NCI-H1092 treated with DMSO at 0.1 percent for 48 hours (cell line): ENCODE measurements at places on chromosomes 5 and 9.

DNA sequence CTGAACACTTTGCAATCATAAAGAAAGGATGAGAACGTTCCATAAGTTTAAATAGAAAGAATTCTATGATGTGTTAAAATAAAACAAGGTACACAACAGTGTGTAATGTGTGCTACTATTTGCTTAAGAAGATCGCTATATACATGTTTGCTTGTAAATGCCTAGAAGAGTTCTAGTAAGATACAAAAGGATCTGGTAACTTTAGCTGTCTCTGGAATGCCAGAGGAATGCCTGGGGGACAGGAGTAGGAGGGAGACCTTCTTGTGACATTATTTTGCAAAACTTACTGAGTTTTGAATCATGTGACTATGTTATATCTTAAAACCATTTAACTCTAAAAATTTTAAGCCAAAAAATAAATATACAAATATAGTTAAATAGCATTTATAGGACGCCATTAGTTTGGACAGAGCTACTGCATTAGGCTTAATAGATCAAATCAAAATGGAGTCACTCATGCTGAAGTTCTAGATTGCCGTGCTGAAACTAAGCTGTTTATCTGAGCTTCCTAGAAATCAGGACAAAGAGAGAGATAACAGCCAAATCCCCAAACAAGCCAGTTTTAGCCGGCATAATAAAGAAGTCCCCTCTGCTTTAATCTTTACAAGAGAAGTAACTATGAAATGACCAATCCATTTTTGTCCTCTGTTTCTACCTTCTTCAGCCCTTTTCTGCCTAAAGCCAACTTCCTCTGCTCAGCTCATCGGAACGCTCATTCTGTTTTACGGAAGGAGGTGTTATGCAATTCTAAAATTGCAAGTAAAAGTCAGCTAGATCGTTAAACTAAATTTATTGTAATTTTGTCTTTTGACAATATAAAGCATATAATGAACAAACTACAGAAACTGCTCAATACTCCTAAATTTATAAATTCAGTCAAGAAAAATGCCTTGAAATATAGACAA lies 44.8 kb downstream of the LIX1 start:
- no peak for DNase-seq

GRCh38 chr5:103034662-103035392 lies 85.1 kb downstream of the GIN1 start:
- no peak for DNase-seq

DNA sequence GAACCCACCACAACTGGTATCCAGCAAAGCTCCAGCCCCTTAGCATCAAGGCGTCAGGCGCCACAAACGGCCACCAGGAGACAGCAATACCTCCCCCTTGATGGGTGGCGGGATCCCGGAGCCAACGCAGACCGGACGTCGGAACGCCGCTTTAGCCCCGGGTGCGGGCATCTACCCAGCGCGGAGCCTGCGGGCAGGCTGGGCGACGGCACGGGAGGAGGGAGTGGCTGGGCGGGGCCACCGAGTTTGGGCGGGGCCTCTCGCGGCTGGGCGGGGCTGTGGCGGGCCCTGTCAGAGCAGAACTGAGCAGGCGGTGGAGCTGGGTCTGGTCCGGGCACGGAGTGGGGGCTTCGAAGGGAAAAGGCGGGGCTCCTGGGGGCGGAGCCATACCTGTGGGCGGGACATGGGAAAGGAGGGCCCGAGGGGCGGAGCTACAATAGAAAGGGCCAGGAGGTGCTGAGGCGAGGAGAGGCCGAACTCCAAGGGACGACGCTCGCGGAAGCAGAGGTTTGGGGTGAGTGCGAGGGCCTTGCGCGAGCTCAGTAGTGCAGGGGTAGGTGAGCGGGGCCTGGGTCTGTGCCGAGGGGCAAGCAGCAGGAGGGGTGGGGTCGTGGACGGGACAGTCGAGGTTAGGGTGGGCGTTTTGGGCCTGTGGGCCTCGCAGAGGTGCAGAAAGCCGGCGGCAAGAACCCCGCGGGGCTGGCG lies 40.2 kb upstream of the GARNL3 start:
- peak; percentile 90 for DNase-seq

- DNase-seq, result no peak
These were observed 9.9 kb upstream of the GRHPR start for GRCh38 chr9:37412431-37413151.

DNA sequence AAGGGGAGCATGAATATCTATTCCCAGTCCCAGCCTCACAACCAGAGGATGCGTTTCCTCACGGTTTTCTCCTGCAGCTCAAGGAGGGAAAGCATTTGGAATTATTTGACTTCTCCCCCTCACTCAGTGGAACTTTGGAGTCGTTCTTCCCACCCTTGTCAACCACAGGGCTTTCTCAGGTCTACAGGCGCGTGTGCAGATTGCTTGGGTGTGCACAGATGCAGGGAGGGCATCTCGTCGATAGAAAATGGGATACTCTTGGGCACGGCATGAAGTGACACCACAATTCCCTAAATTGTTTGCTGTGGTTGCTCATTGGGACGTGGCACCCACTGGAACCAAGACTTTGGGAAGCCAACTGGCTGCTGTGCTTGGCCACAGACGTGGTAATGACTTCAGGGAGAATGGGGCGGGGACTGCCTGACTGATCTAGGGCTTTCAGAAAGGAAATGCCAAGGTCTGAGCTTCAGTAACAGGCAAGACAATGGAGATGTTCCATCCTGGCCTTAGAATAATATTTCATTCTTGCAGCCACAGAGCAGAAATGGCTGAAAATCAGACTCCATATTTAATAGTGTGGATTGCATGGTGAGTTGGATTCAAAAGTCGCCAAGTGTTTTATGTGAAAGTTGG lies 12.2 kb upstream of the OBP2B start:
- DNase-seq, result no peak

- no peak for DNase-seq
These were observed 106.6 kb downstream of the RGS3 start for GRCh38 chr9:113570106-113570505.

GRCh38 chr5:8843771-8844170 lies 702.1 kb downstream of the SEMA5A start:
- no peak for DNase-seq
